ENCODE measurements at places on chromosomes 3 and 15. TPM values are rescaled to one million over a fixed set of nuclear protein-coding genes. Genes with fewer than 3 reads are reported as not detected.

Gene CHDH
- total RNA-seq: under 0.01 TPM

Gene SEMA5B
- total RNA-seq: under 0.01 TPM

Gene CD96
- not detected for total RNA-seq

Gene CCDC9B
- 8.9 TPM for total RNA-seq

Gene SSUH2
- not detected for total RNA-seq

Gene IQCF5
- not detected for total RNA-seq

Gene LRRC58
- total RNA-seq: 6.9 TPM

Measured in lung microvascular endothelial cell (primary cell).